HS-5 (cell line): ENCODE measurements at places on chromosomes 12 and 14.
A peak's percentile ranks its signal among the peaks of the same experiment; 100 is the strongest.

- no peak for DNase-seq
These were observed 476 bp upstream of the TRAFD1 start for GRCh38 chr12:112124918-112125249.

- DNase-seq: no peak
These were observed 116.8 kb downstream of the SCARB1 start for GRCh38 chr12:124746649-124747425.

DNA sequence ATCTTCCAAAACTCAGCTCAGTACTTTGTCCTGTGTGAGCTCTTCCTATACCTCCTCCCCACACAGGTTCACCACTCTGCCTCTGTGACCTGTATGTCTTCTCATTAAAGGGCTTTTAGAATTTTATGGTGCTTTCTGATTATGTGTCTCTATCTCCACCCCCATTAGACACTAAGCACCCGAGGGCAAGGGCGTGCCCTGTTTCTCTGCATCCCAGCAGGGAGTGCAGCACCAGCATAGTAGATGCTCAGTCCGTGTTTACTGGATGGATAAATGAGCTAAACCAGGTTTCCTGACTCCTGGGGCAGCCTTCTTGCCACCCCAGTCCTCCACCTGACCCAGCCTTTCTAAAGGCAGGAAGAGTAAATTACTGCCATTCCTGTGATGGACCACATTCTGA is 333.8 kb downstream of the CACNA1C start:
- DNase-seq: no peak

- no peak for DNase-seq
These were observed 12.5 kb downstream of the IFNG-AS1 start for GRCh38 chr12:68001486-68002466.

DNA sequence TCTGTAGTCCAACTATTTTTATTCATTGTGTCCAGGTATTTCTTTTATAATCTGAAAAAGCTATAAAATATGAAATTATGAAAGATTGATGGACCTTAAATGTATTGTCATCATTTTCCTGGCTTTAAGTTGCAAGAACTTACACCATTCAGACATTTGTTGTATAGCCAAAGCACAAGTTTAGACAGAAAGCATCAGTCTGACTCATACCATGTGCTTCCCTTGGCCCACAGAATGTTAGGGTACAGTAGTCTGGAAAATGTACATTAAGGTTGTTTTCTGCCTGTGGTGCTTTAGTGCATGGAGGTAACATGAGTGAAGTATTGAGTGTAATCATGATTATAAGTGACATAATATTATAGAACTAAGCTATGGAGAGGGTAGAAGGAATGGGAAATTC is 1002.5 kb downstream of the BCL11B start:
- no peak for DNase-seq

DNA sequence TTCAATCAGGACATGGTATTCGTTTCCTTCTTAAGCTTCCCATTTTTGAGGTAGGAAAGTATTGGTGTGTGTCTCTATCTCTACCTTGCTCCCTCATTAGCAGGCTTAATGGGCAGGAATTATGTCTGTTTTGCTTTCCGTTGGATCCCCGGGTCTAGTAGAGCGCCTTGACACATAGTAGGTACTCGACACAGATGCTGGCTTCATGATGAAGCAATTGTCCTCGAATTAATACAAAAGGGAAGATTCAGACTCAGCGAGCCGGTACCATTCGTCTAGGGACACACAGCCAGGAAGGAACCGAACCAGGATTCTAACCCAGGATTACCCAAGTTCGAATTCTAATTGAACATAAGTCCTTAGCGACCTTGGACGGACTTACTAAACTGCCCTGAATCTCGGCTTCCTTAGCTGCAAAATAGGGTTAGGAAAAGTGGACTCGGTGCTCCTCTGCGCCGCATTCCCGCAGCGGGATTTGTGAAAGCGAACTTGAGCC is 496 bp upstream of the ISCU start:
- DNase-seq: no peak

- DNase-seq: no peak
These were observed 255.9 kb upstream of the KITLG start for GRCh38 chr12:88836156-88836555.

DNA sequence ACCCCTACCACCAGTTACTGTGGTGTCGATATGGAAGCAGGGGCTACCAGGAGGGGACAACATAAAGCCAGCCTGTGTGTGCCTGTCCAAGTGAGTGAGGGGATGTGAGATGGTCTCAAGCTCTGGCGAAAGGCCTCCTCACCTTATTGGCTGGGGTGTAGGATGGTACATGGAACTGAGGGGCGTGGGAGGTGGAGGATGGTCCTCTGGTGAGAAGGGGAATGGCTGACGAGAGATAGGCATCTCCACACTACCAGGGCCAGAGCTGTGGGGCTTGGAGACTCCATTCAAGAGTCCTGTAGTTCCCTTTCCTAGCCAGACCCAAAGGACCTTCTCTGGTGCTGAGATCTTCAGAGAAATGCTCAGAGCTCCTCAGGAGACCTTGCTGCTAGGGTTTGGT is 32.5 kb upstream of the COL2A1 start:
- no peak for DNase-seq

DNA sequence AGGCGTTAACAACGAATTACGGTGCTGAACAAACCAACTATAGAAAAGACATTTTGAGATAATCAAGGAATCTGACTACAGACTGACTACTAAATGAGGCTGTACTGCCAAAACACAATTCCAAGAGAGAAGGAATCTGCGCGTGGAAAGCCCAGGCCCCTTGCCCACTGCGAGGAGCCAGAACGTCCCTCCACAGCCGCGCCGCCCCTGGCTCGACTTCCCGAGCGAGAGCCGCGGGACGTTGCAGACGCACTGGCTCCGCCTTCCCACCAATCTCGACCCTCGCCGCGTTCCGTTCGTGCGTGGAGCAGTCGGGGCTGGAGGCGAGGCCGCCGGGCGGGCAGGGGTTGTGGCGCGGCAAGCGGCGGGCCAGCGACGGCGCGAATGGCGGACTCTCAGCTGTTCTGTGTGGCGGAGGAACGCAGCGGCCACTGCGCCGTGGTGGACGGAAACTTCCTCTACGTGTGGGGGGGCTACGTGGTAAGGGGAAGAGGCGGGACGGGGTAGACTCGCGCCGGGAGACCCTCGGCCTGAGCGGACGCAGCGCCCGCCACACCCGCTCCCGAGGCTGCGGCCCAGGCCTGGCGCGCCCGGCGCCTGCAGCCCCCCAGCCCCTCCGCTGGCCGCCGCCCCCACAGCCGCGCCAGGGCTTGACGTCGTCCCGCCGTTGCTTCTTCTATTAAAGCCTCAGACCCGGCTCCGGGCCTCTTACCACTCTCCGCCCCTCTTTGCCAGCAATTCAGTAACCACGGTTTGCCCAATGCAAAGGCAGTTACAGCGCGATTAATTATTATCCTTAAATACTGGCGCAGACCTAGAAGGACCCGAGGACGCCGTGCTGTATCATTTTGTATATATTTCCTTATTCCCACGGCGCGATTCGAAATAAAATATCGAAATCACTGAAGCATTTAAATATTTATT is at the start of gene KLHDC1:
Gene KLHDC1 (plus strand): TSS at position 310 of the 924 bp plus-strand sequence. CDS start 75 bp downstream, at position 385.
- DNase-seq: no peak

DNA sequence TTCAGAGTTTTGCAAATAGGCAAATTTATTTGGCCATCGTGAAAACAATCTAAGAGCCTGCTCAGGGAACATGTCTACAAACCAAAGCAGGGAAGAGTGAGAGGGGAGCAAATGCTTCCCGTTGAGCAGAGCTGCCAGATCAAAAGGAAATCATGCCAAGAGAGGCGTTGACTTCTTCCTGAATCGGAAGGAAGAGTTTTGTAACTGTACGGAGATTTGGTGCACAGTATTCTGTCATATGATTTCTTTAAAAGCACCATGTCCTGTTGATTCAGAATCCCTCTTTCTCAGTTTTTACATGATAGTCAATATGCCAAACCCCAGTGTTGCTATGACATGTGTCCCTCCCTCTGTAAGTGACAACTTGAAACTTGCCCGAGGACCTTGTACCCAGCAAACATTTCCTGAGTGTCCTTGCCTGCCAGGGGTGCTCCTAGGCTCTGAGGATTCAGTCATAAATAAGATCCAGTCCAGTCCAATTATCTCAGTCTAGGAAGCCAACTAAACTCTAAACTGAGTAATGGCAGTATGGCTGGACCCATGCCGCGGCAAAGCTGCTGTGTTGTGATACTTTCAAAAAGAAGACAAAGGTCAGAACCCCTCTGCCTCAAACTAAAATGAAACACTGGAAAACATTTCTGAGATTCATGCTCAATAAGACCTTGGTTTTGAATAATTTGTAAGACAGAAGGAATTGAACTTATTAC is 300.1 kb upstream of the FKBP4 start:
- no peak for DNase-seq

GRCh38 chr14:100416081-100416680 is 93.0 kb downstream of the SLC25A47 start:
- DNase-seq: no peak

DNA sequence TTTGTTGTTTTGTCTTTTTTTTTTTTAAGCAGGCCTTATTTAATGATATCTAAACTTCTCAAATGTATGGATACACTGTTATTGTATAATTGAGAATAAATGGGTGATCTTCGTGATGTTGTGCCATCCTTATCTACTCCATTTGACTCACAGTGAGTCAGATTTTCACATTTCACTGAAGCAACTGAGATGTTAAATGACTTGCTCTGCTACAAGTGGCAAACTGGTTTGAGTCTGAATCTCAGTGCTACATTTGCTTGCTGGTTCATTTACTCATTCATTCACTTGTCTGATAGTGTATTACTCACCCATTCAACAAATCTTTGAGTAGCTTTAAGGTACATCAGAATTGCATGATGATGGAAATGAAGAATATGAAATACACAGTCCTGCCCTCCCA is 2.6 kb downstream of the KIAA0586 start:
- DNase-seq: peak; percentile 40

GRCh38 chr12:27304856-27305255 is 27.8 kb upstream of the BMAL2 start:
- no peak for DNase-seq

GRCh38 chr14:67158566-67158965 is 30.7 kb upstream of the GARIN2 start:
- DNase-seq: no peak

DNA sequence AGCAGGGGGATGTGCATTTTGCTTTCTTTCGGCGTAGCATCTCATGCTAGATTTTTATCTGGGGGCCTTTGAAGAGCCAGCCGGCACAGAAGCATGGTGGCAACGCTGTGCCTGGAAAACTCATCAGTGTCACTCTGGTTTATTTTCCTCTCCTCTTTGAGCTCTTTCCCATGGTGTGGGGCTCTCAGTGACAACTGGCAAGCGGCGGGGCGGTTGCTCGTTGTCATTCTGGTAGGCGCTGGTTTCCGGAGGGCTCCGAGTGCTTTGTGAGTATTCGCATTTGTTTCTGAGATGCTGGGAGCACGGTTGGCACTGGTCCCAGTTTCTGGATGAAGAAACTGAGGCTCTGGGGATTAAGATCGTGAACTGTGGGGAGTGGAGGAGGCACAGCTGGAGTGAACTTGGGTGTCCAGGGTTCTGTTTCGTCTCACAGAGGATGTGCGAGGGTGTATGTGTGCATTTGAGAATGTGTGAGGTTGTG is 23.3 kb downstream of the TPCN1 start:
- DNase-seq: no peak

DNA sequence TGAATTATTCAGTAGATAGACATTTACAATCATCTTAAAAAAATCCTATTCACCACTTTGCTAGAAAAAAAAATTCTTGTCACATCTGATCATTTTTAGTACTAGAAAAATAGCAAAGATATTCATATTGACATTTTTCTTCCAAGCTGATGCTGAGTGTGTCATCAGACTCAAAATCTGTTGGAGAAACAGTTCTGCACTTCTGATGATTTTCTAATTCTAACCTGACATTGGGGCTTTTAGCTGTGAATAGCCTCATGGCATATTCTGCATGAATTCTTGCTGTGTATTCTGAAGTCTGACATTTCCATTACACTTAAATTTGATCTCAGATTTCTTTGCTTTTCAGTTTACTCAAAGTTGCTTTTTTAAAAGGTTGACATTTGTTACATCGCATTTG is 150.1 kb downstream of the PIK3C2G start:
- no peak for DNase-seq

- DNase-seq: no peak
These were observed 14.9 kb downstream of the DCAF5 start for GRCh38 chr14:69137843-69138535.

DNA sequence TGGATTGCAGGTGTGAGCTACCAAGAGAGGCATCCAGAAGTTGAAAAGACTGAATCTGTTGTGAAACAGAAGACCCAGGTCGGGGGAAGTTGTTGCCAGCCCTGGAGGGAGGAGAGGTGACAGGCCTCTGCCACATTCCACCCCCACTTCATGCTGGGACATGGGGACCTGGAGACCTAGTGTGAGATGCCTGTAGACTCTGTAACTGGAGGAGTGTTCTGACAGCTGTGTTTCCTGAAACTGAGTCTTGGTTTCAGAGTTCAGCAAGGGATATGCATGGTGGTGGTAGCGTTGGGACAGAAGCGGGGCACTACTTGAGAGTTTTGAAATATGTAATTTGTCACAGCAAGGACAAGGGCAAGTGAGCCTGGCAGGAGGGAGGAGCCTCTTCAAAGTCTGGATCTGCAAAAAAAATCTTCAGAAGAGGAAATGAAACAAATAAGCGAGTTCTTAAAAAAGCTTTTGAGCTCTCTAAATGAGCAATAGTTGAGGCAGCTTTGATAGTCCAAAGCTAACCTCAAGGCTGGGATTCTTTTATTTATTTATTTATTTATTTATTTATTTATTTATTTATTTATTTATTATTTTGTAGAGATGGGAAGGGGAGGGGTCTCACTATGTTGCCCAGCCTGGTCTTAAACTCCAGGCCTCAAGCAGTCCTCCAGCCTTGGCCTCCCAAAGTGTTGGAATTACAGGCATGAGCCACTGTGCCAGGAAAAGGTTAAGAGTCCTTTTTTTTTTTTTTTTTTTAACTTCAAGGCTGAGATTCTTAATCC is 58.9 kb upstream of the EEA1 start:
- no peak for DNase-seq

GRCh38 chr14:31484754-31485153 is 3.1 kb downstream of the GPR33 start:
- DNase-seq: no peak

- DNase-seq: no peak
These were observed 52.2 kb upstream of the CRACR2A start for GRCh38 chr12:3805077-3805476.

GRCh38 chr12:89703768-89704167 is 4.9 kb downstream of the ATP2B1 start:
- DNase-seq: no peak
